ENCODE measurements at places on chromosomes 4 and X.

GRCh38 chrX:96176921-96177320 is 507.7 kb upstream of the DIAPH2 start:
- DNase-seq: no peak

- DNase-seq: no peak
Measured at GRCh38 chrX:14125462-14125861, 95.8 kb upstream of the GEMIN8 start.

GRCh38 chr4:132195176-132195575 is 953.9 kb upstream of the PCDH10 start:
- no peak for DNase-seq

GRCh38 chrX:71017396-71017939 is 50.7 kb downstream of the SNX12 start:
- no peak for DNase-seq

DNA sequence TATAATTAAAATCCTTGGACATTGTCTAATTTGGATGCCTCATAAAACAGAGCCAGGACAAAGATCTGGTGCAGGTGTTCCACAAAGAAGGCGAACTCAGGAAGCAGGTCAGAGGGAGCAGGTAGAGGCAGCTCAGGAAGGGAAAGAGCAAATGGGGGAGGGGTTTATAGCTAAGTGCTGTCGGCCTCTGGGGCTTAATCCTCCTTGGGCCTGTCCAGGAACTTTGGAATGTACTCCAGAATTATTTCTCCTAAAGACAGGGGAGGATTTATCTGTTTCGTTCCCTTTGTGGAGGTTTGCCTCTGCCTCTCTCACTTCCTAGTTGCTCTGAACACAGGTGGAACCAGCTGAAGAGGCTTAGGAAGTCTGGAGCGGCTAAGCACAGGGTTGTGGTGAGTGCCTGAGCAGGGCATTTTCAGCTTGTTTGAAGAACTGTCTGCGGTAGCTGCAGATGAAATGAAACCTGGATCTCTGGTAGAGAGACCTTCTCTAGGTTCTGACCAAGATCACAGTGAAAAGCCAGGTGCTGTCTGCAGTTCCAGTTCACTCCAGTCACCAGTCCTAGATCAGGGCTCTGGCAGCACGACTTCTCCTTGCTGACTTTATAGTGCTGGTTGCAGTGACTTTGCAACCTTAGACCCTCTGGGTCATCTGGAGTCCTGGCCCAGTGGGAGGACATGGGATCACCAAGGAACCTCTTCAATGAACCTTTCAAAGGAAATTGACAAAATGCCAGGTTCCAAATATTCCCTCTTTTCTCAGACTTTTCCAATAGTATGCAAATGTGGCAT is 519.2 kb downstream of the PCDH10 start:
- DNase-seq: no peak
